ENCODE measurements at places on chromosomes 4 and X.

DNA sequence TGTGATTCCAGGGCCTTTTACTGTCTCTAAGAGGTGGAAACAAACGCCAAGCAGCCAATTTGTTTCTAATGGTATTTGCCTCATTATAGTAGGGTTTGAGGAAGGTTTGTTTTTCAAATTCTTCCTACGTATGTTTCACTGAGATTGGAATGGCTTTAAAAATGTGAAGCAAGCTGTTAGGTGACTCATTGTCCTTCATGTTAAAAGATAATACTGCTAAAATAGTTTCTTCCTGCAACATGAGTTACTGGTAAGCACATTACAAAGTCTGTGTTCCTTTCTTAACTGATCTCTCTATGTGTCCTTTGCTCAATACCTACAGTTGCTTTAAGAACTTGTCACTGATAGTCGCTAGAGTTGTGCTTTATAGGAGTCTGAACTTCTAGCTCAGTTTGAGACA, 1183.9 kb downstream of the RPA4 start:
- no peak for DNase-seq

- DNase-seq = no peak
Measured at GRCh38 chr4:90375081-90375480, 247.9 kb downstream of the CCSER1 start.

DNA sequence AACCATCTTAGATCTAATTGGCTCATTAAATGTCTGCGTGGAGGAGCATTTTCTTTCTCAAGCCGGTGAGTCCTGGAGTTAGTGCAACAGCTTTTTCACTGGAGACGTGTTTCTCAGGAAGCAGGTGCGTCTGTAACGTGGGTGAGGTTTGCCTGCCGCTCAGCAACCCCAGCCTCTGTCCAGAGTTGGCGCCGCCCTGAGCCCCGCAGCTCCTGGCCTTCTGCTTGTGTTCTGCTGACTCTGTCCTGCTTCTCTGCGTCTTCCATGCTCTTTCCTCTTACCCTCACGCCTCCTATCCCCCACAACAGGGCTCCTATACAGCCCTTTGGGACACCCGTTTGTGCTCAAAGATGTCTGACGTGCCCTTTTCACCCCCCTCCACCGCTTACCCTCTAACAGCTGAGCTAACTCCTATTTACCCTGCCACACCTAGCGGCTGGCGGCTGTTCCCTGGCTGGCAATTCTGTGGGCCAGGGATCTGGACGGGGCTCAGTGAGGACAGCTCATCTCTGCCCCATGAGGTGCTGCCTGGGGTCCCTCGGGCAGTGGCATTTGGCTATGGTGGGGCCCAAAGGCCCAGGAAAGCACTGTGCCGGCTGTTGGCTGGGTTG, 18.8 kb downstream of the DOK7 start:
- DNase-seq = no peak

- DNase-seq = peak; percentile 92
Measured at GRCh38 chrX:69149466-69150280, 15.6 kb downstream of the PJA1 start.

- no peak for DNase-seq
Measured at GRCh38 chrX:27466051-27466450, 2.9 kb upstream of the PPP4R3C start.

GRCh38 chrX:13130816-13131215, 86.4 kb upstream of the FAM9C start:
- DNase-seq = no peak

DNA sequence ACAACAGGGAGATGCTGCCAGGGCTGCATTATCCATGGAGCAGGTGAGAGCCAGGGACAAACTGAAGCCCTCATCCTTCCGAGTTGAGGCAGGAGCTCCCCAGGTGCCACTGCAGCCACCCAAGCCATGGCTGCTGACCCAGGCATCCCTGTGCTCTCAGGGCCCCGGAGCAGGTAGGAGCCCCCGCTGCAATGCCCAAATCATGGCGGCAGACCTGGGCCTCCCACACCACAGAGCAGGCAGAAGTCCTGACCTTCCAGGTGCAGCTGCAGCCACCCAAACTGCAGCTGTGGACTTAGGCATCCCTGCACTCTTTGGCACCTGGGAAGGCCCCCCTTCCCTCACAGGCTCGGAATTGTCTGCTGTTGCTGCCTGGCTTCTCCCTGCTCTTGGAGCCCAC, 443.6 kb downstream of the ARAP2 start:
- DNase-seq = no peak

DNA sequence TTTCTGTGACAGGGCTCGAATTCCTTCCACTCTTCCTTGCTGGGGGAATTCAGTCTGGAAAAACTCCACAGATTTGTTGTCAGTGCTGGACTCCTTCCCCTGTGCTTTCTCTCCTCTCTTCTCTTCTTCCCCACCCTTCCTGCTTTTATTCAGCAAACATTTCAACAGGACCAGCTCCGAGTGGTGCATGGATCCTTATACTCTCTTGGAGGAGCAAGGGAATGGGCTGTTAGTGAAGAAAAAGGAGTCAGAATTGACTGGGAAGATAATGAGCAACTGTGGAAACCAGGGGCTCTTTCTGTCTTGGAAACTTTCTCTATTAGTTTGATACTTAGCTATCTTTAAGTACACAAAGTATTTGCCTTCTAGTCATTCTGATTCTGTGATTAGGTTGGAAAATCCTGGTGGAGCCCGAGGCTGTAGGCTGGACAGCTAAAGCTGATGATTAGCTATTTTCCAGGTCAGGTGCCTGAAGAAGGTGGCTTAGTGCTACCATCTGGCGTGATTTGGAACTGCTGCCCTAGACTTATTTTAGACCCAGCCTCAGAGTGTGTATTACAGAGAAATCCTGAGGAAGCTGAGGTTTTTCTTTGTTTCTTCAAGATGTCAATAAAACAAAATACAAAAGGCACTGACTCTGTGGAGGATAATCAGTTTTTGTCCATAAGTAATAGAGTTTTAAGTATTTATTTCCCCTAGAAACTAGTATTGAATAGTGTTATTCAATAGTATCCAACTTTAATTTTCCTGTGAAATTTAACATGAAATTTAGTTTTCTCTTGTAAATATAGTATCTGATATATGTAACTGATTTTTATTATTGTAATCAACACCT, 38.4 kb downstream of the NAP1L5 start:
- peak; percentile 71 for DNase-seq

- peak; percentile 93 for DNase-seq
Measured at GRCh38 chrX:141176586-141177451, at the start of gene LDOC1. TSS of gene LDOC1 (minus strand) at chrX:141177129. CDS start at chrX:141177021, 108 bp downstream.

All from neural progenitor cell (in vitro differentiated cells).